ENCODE measurements at places on chromosomes 13 and 19.

GRCh38 chr13:24495151-24495729, 17.3 kb downstream of the PARP4 start:
- no peak for DNase-seq

DNA sequence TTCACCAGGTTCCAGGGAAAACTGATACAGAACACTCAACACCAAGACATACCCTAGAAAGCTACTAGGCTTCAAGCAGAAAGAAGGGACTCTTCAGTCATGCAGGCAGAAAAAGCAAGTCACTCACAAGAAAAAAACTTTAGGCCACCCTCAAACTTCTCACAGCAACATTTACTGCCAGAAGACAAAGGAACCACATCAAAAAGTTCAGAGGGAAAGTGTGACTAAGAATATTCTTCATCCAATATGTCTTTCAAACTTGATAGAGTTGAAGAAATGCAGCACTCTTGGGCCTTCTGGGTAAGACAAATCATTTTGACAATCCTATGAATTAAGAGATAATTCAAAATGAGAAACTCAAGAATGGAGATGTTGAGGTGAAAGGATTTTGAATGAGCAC, 7.7 kb downstream of the DZIP1 start:
- DNase-seq, result no peak

DNA sequence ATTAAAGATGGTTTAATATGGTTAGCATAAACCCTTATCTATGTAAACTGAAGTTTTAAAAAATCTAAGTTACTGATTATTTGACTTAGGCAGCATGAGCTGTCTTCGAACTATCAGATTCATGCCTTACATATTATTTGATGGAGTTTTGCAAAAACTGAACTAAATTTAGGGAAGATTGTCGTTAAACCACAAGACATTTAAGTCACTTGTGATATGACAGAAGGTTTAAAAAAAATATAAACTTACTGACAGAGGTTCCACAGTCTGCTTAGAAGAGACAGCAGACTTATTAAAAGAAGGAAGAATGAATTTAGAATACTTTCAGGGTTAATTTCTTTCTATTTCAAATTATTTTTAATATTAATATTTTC, 110.9 kb upstream of the FRY start:
- no peak for DNase-seq

- no peak for DNase-seq
Measured at GRCh38 chr13:72221276-72221962, 354.4 kb upstream of the DACH1 start.

- DNase-seq, result no peak
Measured at GRCh38 chr13:109677206-109677605, 109.2 kb downstream of the IRS2 start.

GRCh38 chr13:65844266-65844841, 1385.8 kb downstream of the PCDH9 start:
- DNase-seq, result no peak

- DNase-seq, result no peak
Measured at GRCh38 chr13:42068886-42069285, 20.4 kb downstream of the DGKH start.

DNA sequence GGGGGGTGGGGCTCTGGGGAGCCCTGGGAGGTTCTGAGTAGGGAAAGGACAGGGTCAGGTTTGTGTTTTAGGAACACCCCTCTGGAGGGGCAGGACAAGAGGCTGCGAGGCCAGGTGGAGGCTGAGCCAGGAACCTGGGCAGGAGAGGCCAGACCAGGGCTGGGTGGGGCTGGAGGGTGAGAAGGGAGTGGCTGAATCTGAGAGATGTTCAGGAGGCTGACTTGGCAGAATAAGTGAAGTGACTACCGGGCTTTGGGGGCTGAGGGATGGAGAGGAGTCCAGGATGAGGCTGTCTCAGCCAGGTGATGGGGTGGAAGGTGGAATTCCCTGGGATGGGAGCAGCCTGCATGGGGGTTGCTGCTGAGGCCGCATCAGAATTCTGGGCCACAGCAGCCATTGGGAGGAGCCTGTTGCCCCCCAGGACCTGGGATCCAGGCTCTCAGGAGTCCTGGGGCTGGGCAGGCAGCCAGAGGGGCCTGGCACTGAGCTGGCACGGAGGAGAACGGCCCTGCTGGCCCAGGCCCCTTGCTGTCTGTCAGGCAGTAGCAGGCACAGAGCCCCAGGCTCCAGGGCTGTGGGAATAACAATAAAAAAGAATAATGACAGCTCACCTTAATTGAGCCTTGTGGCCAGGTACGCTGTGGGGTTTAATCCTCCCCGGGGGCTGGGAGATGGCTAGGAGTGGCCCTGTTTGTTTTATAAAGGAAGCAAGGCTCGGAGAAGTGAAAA, 3.3 kb downstream of the PPP5C start:
- no peak for DNase-seq

GRCh38 chr13:40637643-40638042, 28.8 kb downstream of the FOXO1 start:
- DNase-seq, result no peak

DNA sequence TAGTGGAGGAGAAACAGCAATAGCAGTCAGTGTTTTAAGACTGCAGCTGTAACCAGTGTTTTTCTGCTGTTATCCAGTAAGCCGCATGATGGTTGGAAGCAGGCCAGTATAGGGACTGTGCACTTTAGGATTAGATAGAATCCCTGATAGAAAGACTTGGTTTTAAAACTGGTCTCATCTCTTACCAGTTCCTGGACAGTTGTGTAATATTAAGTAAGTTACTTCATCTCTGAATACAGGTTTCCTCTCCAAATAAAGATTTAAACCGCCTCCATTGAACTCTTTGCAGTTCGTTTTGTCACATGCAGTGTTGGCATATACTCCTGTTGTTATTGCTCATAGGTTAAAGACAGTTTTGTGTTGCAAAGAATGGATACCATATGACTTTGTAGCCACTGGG, 25.6 kb downstream of the URI1 start:
- DNase-seq, result no peak

DNA sequence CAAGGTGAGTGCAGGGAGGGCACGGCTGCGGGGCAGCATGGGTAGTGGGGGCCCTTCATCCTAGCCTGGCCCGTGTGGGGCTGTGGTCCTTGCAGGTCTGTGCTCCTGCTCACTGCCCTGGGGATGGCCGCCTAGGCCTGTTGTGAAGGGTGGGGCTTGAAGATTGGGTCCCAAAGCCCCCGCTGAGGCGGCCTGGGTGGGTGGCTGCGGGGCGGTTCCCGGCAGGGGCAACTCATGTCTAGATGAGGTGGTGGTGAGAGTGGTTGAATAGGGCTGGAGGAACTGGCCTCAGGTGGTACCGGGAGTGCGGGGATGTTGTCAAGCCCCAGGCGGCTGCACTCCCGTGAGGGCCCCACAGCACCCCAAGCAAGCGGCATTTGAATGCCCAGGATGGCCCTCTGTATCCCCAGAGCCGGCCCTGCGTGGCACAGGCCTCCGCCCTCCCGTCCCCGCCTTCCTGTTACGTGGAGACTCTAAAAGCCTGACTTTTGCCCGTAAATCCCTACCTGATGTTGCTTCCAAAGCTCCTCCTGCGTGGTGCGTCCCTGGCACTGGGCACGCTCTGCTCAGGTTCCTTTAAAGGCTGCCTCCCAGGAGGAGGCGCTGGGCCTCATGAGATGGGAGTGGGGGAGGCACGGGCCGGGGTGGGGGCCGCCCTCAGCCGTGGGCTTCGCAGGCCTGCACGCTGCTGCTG, 15.0 kb downstream of the SPPL2B start:
- no peak for DNase-seq

GRCh38 chr19:40229484-40229883, 3.0 kb upstream of the CCNP start:
- no peak for DNase-seq

GRCh38 chr13:26555413-26555812, 2.1 kb upstream of the WASF3 start:
- DNase-seq, result no peak

- no peak for DNase-seq
Measured at GRCh38 chr13:45410466-45410865, 7.7 kb downstream of the SLC25A30 start.

DNA sequence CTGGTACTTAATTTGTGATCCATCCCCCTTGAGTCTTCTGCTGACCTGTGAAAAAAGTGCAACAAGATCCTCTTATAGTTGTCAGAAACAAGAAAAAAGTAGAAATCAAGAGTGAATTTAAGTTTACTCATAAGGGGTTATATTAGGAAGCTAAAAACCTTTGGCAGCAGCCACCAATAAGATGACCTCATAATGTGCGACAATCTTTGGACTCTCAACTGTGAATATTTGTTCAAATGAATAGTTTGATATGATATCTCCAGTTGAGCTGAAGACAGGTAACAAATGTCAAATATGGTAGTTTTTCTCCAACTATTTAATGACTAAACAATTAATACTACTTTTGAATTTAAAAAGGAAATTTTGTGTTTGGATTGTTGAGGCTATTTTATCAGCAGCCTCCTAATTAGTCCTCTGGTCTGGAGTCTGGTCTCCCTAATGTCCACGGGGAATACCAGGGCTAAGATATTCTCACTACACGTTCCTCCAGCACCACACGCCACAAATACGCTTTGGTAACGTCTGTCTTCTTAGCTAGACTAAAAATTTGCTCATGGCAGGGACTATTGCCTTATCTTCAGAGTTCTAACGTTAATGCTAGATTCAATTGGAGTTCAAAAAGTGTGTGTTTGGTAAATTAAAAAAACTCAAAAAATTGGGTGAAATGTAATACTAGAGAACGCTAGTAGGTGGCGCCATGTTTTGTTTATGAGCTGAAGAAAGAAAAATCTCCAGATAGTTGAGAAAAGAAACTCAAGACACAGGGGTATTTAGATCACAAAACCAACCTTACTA, 51.0 kb upstream of the PDX1 start:
- DNase-seq, result no peak

GRCh38 chr13:69300131-69300530, 807.5 kb upstream of the ATXN8OS start:
- no peak for DNase-seq

GRCh38 chr13:61002686-61003085, 413.0 kb downstream of the PCDH20 start:
- DNase-seq, result no peak

- DNase-seq, result no peak
Measured at GRCh38 chr13:74774264-74774663, 640.1 kb upstream of the KLF12 start.

- no peak for DNase-seq
Measured at GRCh38 chr19:41225238-41226052, 6.4 kb downstream of the AXL start.

DNA sequence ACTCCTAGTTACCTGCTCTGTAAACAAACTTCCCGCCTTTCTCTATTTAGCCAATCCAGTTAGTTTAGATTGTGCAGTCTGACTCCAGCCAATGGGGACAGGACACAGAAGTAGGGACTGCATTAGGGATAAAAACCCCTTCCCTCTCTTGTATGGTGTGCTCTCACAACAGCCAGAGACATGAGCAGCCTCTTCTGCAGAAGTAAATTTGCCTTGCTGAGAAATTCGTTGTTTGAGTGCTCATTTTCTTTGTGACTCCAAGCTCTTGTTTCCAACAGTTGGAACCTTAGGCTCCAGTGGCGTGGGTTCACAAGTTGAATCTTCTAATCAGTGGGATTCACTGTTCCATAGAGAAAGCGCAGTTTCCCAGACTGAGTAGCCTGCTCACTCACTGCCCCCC, 66.1 kb downstream of the ZNF93 start:
- no peak for DNase-seq

GRCh38 chr19:37695144-37695899, 24.2 kb downstream of the ZNF607 start:
- no peak for DNase-seq

- DNase-seq, result no peak
Measured at GRCh38 chr19:17074634-17075034, 618 bp downstream of the HAUS8 start.

DNA sequence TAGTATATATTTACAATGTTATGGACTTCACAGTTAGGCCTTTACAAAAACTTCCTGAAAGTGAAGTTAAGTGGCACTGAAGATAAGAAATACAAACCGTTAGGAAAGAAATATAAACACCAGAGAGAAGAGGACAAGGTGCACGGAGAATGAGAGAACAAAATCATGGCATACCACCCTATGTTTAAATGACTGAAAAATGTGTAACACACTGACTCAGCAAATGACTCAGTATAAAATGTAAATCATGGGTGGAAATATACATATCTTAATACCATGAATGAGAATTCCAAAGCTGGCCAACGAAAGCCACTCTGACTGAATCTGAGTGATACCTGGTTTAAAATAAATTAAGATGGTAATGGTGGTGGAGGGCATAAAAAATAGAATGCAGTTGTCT, 260.8 kb downstream of the DNAJC15 start:
- no peak for DNase-seq

DNA sequence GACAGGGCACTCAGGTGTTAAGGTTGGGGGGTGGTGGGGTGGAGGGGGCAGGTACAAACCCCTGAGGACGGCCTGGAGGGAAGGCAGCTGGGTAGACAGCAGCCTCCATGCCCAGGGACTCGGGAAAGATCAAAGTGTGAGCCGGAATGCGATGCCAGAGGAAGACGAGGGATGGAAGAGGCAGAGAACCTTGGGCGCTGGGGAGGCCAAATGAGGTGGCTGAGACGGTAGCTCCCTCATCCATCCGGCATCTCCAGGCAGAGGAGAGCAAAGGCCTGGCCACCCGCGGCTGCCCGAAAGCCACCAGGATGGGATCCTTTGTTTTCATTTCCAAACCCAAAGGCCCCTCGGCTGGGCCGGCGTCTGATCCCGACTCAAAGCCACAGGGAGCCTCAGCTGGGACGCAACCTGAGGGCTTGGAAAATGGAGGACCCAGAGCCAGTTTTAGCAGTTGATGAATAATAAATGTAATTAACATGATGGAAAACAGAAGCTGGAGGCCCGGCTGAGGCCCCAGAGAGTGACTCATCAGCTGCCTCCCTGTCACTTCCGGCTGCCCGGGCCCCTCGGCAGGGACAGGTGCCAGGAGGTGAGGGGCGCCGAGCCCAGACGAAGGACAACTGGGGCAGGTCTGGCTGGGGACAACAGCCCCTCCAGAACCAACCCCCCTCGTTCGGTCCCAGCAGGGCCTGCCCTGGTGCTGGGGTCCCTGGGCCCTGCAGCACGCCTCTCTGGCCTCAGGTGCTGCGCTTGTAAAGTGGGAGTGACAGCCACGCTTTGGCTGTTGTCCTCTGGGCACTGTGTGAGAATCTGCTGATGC, 61.6 kb downstream of the CEBPG start:
- no peak for DNase-seq

DNA sequence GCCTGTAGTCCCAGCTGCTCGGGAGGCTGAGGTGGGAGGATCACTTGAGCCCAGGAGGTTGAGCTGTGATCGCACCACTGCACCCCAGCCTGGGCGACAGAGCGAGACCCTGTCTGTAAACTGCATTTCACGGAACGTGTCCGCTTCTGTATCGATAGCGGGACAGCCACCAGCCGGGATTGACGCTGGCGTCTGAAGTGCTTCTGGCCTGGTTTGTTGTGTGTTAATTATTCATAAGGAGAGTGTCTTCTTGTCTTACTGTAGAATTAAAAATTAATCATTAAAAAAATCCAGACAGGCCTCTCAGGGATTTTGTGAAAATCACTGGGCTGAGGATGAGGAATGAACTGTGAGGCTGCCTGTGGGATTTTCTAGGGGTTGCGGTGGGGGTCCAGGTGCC, 16.2 kb upstream of the MISP start:
- DNase-seq, result no peak

GRCh38 chr19:13149628-13150186, 468 bp downstream of the STX10 start:
- peak; percentile 61 for DNase-seq

- DNase-seq, result peak; percentile 74
Measured at GRCh38 chr19:19385896-19386869, 19.3 kb upstream of the GATAD2A start.

GRCh38 chr13:67147342-67148133, 82.6 kb downstream of the PCDH9 start:
- no peak for DNase-seq

Data from activated naive CD4-positive, alpha-beta T cell treated with anti-CD3 and anti-CD28 coated beads, Interleukin-2, amount 10 ng/mL, durations not matched to agents 7 days and 5 days (primary cell).